ENCODE measurements at places on chromosomes 1 and 21. TPM values are rescaled to one million over a fixed set of nuclear protein-coding genes. Genes with fewer than 3 reads are reported as not detected.

Gene TAS1R1
- total RNA-seq = not detected

Gene RBM11
- total RNA-seq = 5.7 TPM

Gene OR10Z1
- total RNA-seq = not detected

Gene RABGGTB
- total RNA-seq = 34.4 TPM

Gene AKR7A2
- 153 TPM for total RNA-seq

Gene MEX3A
- 3.3 TPM for total RNA-seq

Gene SPRR1B
- not detected for total RNA-seq

Gene OR6K3
- not detected for total RNA-seq

Gene CD53
- total RNA-seq = 5.7 TPM

Gene BSND
- 0.11 TPM for total RNA-seq

Gene UBASH3A
- total RNA-seq = 0.23 TPM

Gene OR14K1
- not detected for total RNA-seq

Gene C1orf115
- 79.4 TPM for total RNA-seq

Gene CD1E
- total RNA-seq = 1.2 TPM

Gene FCER1A
- 1.3 TPM for total RNA-seq

Gene CNIH3
- total RNA-seq = 0.36 TPM

Gene PKLR
- not detected for total RNA-seq

Gene LCK
- total RNA-seq = 4.4 TPM

Gene KIF14
- total RNA-seq = 1.7 TPM

Gene PSRC1
- 40.0 TPM for total RNA-seq

Gene MARK1
- 20.9 TPM for total RNA-seq

Gene DMRTA2
- total RNA-seq = 1.1 TPM

Gene CACHD1
- 10.8 TPM for total RNA-seq

Gene RAB29
- total RNA-seq = 36.7 TPM

Gene ZMYM1
- total RNA-seq = 31.5 TPM

Gene KISS1
- total RNA-seq = 6.0 TPM

Gene PYHIN1
- total RNA-seq = 0.18 TPM

Gene EPHX1
- 232 TPM for total RNA-seq

Gene CSMD2
- 5.5 TPM for total RNA-seq

Gene HES4
- 45.8 TPM for total RNA-seq

Gene S100A2
- 14.1 TPM for total RNA-seq

Gene STMN1
- 138 TPM for total RNA-seq

Gene FNBP1L
- 41.1 TPM for total RNA-seq

Gene S100A7A
- not detected for total RNA-seq

Gene RUNX3
- total RNA-seq = 3.4 TPM

Gene IFI44
- 23.9 TPM for total RNA-seq

Gene SPOCD1
- total RNA-seq = 21.6 TPM

Gene HAO2
- not detected for total RNA-seq

Gene FCRL6
- total RNA-seq = not detected

All from prostate gland (tissue), 2 donors.